ENCODE measurements at places on chromosomes 7 and 10. TPM values are rescaled to one million over a fixed set of nuclear protein-coding genes. Genes with fewer than 3 reads are reported as not detected.
A peak's percentile ranks its signal among the peaks of the same experiment; 100 is the strongest.

DNA sequence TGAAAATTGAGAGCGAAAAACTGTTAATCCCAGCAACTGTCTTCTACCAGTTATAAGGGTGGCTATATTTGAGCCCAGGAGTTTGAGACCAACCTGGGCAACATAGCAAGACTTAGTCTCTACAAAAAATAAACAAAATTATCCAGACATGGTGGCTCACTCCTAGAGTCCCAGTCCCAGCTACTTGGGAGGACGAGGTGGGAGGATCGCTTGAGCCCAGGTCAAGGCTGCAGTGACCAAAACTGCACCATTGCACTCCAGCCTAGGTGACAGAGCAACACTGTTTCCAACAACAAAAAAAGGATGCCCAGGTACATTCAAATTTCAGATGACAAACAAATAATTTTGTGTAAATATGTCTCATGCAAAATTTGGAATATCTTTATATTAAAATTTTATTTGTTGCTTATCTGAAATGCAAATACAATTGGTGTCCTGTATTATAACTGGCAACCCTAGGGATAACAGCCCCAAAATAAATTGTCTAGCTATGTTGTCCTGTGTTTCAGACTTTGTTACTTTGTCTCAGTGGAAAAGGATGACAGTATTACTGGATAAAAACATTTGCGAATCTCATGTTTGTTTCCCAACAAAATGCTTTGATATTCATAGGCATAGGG lies 26.7 kb downstream of the FAM171A1 start:
- H3K4me1 ChIP-seq, result peaks cover 3% of the 10 kb centered on the region
- no peak for DNase-seq
- H3K4me3 ChIP-seq, result no peak overlapping the region
- no peaks in the 10 kb centered on the region for H3K36me3 ChIP-seq
- H3K27ac ChIP-seq, result no peak overlapping the region
- H3K27me3 ChIP-seq, result no peaks in the 10 kb centered on the region

Gene OR9A2
- total RNA-seq, result 1.2 TPM

GRCh38 chr7:5429253-5429856 lies 5.7 kb upstream of the TNRC18 start:
- H3K36me3 ChIP-seq, result no peaks in the 10 kb centered on the region
- DNase-seq, result peak; percentile 80
- H3K27ac ChIP-seq, result peak overlapping the region; percentile 99
- no peaks in the 10 kb centered on the region for H3K4me1 ChIP-seq
- H3K4me3 ChIP-seq, result peak overlapping the region; percentile 98
- H3K27me3 ChIP-seq, result no peaks in the 10 kb centered on the region

GRCh38 chr10:2949948-2950354 lies 117.4 kb upstream of the PFKP start:
- no peak overlapping the region for H3K27ac ChIP-seq
- H3K36me3 ChIP-seq, result no peaks in the 10 kb centered on the region
- DNase-seq, result no peak
- no peak overlapping the region for H3K4me3 ChIP-seq
- H3K4me1 ChIP-seq, result no peaks in the 10 kb centered on the region

Gene TNKS2
- total RNA-seq, result 48.2 TPM

Gene NKX2-3
- not detected for total RNA-seq

Gene CALHM2
- total RNA-seq, result 98.3 TPM

Gene PSAP
- 945 TPM for total RNA-seq

DNA sequence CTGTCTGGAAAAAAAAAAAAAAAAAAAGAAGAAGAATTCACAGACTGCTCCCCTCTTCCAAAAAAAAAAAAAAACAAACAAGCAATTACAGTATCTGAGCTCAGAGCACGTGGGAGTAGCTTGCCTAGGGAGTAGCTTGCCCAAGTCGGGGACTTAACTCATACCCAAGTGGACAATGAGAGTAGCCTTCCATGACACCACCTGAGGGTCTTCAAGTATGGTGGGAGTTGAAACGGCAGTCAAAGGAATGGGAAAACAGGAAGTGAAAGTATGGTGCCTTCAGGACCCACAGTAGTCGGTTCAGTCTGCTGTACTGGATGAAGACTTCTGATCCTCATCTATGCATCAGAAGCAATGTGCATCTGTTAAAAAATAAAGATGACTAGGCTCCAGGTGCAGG lies 10.6 kb downstream of the VOPP1 start:
- H3K36me3 ChIP-seq, result no peaks in the 10 kb centered on the region
- H3K27me3 ChIP-seq, result no peaks in the 10 kb centered on the region
- H3K27ac ChIP-seq, result no peak overlapping the region
- DNase-seq, result no peak

DNA sequence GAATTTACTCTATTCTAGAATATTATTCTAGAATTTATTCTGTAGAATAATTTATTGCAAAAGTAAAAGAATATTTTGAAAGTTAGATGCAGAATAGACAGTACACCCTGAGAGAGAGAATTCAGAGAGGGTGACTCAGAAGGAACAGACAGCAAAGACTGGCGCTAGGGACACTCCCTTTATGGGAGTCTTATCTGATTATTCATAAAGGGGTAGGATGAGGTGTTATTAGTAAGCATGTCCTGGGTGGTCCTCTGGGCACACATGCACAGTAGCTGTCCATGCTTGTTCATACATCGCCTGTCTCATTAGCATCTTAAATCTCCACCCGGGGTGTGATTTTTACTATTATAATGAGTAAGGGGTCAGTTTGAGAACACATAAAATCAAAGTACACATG lies 100.1 kb downstream of the XPNPEP1 start:
- no peaks in the 10 kb centered on the region for H3K4me1 ChIP-seq
- no peaks in the 10 kb centered on the region for H3K36me3 ChIP-seq
- H3K4me3 ChIP-seq, result no peak overlapping the region
- DNase-seq, result no peak

DNA sequence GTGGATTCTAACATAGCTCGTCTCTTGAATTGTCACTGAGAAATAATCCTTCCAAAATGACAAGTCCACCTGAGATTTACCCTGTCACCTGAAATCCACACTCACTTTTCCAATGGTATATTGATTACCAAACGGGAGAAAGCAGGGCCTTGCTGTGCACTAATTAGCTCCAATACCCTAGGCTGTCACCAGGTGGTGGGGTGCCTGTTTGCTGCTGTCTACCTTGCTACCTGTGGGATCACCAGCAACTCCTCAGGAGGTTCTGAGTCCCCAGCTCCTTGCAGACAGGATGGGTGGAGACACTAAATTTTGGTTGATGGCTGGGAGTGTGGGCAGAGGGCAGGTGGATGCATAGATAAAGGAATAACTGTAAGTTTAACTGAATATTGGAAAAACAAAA lies 237.2 kb upstream of the ZNF32 start:
- no peak for DNase-seq
- H3K4me1 ChIP-seq, result no peaks in the 10 kb centered on the region
- H3K36me3 ChIP-seq, result no peaks in the 10 kb centered on the region
- no peak overlapping the region for H3K27ac ChIP-seq
- no peak overlapping the region for H3K4me3 ChIP-seq

Gene CCL24
- 1.3 TPM for total RNA-seq

DNA sequence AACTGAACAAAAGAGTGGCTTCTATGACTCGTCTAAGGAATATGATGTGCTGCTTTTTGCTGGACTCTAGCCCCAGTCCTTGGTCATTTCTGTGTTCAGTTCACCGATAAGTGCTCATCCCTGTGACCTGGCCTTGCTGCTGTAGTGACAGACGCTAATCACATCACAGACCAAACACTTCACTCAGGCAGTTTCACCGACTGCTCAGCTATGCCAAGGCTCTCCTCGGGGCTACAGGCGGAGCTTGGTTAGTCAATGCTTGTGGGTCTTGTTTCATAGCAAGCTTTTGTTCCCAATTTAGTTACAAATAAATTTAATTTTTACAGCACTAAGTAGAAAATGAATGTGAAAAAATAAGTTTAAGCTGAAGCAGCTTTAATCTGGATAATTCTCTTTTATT lies 190.8 kb upstream of the PRKCQ start:
- no peak for DNase-seq
- H3K27ac ChIP-seq, result no peak overlapping the region
- H3K4me3 ChIP-seq, result no peak overlapping the region
- H3K36me3 ChIP-seq, result no peaks in the 10 kb centered on the region
- H3K27me3 ChIP-seq, result no peaks in the 10 kb centered on the region
- H3K4me1 ChIP-seq, result no peaks in the 10 kb centered on the region

- H3K27me3 ChIP-seq, result no peaks in the 10 kb centered on the region
- H3K4me1 ChIP-seq, result no peaks in the 10 kb centered on the region
- no peak overlapping the region for H3K27ac ChIP-seq
- DNase-seq, result no peak
- H3K4me3 ChIP-seq, result no peak overlapping the region
These were observed 274.6 kb upstream of the KLF6 start for GRCh38 chr10:4059471-4060138.

DNA sequence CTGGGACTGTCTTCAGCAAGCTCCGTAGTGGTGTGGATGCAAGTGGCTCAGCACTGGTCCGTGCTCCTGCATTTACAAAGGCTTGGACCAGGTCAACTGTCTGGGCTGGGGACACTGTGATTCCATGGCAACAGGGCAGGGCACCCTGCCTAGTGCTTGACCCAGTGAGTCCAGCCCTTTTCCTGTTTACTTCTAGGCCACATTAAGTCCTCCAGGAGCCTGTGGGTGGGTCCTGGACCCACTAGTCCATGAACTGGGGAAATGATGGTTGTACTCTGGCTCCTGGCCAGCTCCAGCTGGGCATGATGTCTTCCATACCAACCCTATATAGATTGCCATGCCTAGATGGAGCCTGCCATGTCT lies 152.0 kb downstream of the RPS24 start:
- no peak for DNase-seq
- H3K4me1 ChIP-seq, result no peaks in the 10 kb centered on the region
- no peaks in the 10 kb centered on the region for H3K27me3 ChIP-seq
- H3K27ac ChIP-seq, result no peak overlapping the region
- no peaks in the 10 kb centered on the region for H3K36me3 ChIP-seq
- H3K4me3 ChIP-seq, result no peak overlapping the region

Gene CHST3
- 20.2 TPM for total RNA-seq

- H3K36me3 ChIP-seq, result no peaks in the 10 kb centered on the region
- H3K27me3 ChIP-seq, result no peaks in the 10 kb centered on the region
- H3K4me3 ChIP-seq, result no peak overlapping the region
- H3K4me1 ChIP-seq, result no peaks in the 10 kb centered on the region
These were observed 18.6 kb downstream of the C7orf33 start for GRCh38 chr7:148609045-148609725.

DNA sequence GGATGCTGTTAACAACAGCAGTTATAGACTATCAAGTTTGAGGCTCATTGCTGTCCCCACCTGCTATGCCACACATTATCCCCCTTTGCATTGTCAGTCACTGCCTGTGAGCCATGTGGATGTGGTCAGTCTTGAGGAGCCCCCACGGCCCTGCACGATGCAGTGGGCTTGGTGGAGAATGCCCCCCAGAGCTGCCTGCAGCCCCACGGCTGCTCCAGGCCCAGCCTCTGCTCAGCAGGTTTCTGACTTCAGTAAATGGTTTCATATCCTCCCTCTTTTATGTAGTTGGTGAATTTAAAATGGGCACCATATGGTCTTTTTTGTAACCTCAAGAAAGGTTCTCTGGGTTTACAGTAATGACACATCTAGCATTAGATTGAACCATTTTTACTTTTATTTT lies 164.1 kb downstream of the EBF3 start:
- no peaks in the 10 kb centered on the region for H3K27me3 ChIP-seq
- no peak overlapping the region for H3K27ac ChIP-seq
- no peak for DNase-seq
- H3K36me3 ChIP-seq, result no peaks in the 10 kb centered on the region

DNA sequence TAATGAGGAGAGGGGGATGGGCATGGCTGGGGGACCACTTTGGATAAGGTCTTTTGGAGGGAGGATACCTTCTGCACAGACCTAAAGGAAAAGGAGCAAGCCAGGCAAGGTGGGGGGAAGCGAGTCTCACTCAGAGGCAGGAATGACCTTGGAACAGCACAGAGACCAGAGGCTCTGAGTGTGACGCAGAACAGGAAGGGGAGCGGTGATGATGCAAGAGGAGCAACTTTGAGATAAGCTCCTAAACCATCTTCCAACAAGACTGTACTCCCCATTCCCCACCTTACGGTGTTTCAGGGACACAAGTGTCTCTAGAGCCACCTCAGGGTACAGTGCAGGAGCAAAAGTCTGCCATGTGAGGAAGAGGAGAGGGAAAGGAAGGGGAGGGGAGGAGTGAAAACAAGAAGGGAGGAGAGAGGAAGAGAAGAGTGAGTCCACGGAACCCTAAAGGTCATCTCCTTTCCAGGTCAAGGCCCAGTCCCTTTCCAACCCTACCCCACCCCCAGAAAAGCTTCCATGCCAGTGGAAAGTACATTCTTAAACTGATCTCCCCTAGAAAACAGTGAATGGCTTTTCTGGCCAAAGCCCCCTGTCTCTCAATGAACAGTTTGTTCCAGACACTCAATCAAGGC lies 54.1 kb downstream of the JAZF1 start:
- no peaks in the 10 kb centered on the region for H3K4me1 ChIP-seq
- no peaks in the 10 kb centered on the region for H3K36me3 ChIP-seq
- no peaks in the 10 kb centered on the region for H3K27me3 ChIP-seq
- H3K27ac ChIP-seq, result no peak overlapping the region
- H3K4me3 ChIP-seq, result no peak overlapping the region

- peaks cover 21% of the 10 kb centered on the region for H3K27me3 ChIP-seq
- H3K4me3 ChIP-seq, result no peak overlapping the region
- DNase-seq, result no peak
- no peaks in the 10 kb centered on the region for H3K4me1 ChIP-seq
These were observed 37.7 kb upstream of the MINDY3 start for GRCh38 chr10:15898046-15898445.

DNA sequence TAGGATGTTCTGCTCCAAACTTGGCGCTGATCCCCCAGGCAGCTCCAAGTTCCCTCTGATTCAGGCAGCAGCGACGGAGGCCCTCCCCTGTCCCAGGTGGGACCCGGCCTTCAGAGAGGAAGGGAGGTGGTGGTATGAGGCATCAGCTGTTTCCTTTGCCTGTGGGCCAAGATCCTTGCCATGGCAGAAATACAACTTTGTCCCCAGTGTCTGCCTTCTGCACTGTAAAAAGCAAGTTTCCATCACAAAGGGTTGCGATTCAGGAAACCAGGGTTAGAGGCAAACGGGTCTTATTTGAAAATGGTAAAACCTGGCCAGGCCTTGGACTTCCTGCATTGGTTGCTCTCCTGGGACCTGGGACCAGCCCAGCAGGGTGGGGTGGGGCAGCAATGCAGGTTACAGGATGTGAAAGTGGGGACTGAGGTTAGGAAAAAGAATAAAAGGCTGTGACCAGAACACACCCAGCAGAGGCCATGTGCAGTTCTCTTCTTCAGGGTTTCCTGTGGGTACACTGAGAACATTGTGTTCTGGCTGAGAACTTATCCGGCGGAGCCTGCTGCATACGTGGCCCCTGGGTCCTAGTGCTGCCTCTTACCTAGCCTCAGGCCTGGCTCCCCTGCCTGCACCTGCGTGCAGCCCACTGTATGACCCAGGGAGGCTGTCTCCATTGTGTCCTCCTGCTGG lies 25.1 kb upstream of the DDIT4 start:
- H3K36me3 ChIP-seq, result no peaks in the 10 kb centered on the region
- peak; percentile 91 for DNase-seq

Gene TFEC
- 19.0 TPM for total RNA-seq

Data from breast epithelium (tissue), 4 donors.